ENCODE measurements at places on chromosomes 2 and 18. TPM values are rescaled to one million over a fixed set of nuclear protein-coding genes. Genes with fewer than 3 reads are reported as not detected.

DNA sequence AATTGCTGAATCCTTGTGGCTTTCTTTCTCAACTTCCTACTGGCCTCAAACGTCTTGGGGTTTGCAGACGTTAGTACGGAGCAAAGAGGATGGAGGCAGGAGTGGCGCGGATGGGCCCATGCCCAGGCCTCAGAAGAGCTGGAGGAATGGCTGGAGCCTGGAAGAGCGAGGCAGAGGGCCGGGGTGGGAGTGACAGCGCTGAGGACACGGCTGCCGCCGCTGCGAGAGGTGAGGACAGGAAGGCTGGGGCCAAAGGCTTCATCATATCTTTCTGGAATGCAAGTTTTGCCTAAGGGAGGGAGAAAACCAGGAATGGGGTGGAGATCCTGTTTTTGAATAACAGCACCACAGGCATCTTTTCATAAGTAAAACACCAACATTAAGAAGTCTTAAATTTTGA lies 178.5 kb upstream of the SESTD1 start:
- no peak for DNase-seq

DNA sequence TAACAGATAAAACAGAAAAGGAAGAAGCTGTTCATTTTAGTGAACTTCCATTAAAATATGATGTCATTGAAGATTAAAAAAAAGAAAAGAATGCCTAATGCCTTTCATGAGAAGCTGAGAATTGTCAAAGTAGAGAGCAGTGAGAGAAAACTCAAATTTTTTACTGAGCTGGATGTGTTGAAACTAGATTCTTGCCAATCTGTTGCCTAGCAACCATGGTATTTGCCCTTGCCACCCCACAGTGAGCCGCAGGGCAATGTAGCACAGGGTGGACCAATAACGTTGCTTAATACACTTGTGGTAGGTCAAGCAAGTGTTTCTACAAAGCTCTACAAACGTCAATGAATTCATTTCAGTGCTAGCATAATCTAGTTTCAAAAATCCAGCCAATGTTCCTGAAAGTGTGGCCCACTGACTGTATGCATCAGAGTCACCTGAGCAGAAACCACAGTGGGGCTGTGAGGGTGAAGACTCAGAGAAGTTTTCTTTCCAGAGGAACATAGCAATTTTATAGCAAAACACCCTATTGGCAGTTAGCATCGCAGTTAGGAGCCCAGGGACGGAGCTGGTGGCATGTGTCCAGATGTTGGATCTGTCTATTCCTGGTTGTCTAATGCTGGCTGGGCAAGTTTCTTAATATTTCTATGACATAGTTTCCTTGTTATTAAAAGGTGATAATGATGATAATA lies 132.2 kb downstream of the DOCK10 start:
- peak; percentile 90 for DNase-seq

DNA sequence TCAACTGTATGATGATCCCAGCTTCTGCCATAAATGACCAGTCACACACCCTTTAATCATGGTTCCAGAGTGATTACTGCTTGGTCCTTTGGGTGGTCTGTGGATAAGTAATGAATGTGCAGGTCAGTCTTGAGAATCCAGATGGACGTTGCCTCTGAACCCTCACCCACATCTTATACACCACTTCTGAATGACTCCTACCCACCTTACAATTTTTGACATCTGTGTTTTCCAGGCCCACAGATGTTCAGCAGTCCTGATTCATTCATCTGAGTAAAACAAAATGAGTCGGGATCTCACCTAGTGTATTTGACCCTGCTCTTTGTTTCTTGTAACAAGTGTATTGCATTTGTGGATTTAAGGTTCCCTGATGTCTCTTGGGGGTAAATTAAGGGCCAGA lies 194.1 kb upstream of the CCDC68 start:
- DNase-seq, result no peak

ACOXL gene
- total RNA-seq, result 0.06 TPM

C2orf15 gene
- 2.4 TPM for total RNA-seq
